ENCODE measurements at places on chromosomes 7 and 10.
A peak's percentile ranks its signal among the peaks of the same experiment; 100 is the strongest.

DNA sequence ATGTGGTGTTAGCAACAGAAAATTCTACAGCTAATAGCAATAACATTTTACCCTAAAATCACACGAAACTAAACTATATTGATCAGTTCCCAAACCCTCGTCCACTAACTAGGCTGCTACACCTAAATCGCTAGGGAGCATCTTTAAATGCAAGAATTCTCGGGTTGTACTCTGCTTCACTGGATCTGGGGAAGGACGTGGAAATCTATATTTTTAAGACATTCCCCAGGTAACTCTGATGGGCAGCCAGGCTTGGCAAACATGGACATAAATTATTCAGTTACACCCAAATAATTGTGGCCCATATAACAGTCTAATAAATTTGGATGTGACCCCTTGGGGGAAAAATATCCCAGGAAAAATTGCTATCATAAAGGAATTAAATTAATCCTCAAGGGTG lies 36.3 kb upstream of the NFE2L3 start:
- DNase-seq: no peak

DNA sequence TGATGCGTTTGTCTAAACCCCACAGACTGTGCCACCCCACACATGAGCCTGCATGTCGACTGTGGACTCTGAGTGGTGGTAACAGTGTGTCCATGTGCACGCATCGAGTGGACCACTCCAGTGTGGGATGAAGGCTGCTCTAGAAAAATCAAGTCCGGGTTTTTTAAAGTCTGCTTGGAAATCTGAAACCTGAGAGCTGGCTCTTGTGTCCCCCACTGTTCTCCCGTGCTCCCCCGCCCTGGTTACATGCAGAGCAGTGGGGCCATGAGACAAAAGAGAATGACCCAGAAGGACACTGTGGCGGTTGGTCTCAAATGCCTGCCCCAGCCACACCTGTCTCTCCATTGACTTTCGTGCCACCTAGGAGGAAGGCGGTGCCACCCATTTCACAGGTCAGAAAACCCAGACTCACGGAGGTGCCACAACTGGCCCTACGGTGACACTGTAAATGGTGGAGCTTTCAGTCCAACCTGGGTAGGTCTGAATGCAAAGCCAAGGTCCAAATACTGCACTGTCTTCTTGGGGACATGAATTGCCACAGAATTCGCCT lies 27.3 kb upstream of the PWWP2B start:
- no peak for DNase-seq

- DNase-seq: no peak
These were observed 82.6 kb upstream of the PCGF5 start for GRCh38 chr10:91137822-91138221.

GRCh38 chr10:79465341-79465740 lies 19.9 kb upstream of the ZCCHC24 start:
- DNase-seq: no peak

DNA sequence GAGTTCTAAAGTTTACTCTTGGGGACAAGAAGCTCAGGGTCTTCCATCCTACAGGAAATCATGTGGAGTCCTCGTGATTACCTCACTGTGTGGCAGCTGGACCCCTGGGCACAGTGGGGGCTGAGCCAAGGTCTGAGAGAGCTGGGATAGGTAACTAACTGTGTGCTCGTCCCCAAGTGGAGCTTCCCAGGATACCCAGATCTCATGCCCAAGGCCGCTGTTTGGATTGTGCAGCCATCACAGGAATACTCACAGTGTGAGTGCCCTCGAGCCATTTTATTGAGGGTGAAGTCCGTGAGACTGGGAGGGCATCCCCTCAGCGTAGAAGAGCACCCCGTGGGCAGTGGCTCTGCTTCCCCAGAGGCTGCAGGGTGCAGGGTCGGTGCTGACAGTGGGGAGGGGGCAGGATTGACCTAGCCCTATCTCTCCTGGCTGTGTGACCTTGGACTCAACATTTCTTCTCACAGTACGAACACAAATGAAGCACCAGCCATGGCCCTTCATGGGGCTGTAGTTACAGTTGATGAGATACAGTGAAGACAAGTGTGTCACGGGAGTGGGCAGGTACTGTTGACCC lies 69.6 kb upstream of the LEP start:
- no peak for DNase-seq

DNA sequence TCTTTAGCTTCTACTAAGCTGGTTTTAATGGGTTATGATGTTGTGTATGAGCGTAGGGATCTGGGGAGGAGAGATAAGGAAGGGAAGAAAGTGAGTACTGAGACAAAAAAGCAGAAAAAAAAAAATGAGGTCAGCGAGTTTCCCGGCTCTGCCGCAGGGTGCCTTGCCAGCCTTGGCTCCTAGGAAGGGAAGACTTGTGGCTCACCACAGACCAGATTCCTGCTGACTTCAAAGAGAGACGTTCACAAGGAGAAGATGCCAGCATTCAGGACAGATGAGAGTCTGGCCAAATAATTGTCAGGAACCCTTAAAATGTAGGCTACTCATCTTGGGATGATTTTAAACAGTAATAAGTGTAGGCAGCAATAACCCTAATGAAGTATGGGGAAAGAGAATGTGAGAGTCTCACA lies 11.4 kb upstream of the FAS start:
- DNase-seq: no peak

- DNase-seq: peak; percentile 39
These were observed 1.0 kb downstream of the BUD31 start for GRCh38 chr7:99409806-99410205.

- no peak for DNase-seq
These were observed 99.9 kb downstream of the CNTNAP2 start for GRCh38 chr7:146216396-146217041.

GRCh38 chr10:109960682-109961081 lies 37.4 kb upstream of the XPNPEP1 start:
- no peak for DNase-seq

GRCh38 chr10:69093933-69094332 lies 6.0 kb downstream of the SRGN start:
- no peak for DNase-seq

DNA sequence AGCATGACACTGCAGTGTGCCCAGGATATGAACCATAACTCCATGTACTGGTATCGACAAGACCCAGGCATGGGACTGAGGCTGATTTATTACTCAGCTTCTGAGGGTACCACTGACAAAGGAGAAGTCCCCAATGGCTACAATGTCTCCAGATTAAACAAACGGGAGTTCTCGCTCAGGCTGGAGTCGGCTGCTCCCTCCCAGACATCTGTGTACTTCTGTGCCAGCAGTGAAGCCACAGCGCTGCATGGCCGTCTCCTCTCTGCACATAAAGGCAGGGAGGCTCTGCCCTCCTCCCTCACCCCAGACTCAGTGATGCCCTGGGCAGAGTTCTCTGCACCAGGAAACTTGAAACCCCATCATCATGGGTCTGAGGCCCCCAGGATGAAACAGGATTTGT lies 70.7 kb upstream of the PRSS58 start:
- no peak for DNase-seq

DNA sequence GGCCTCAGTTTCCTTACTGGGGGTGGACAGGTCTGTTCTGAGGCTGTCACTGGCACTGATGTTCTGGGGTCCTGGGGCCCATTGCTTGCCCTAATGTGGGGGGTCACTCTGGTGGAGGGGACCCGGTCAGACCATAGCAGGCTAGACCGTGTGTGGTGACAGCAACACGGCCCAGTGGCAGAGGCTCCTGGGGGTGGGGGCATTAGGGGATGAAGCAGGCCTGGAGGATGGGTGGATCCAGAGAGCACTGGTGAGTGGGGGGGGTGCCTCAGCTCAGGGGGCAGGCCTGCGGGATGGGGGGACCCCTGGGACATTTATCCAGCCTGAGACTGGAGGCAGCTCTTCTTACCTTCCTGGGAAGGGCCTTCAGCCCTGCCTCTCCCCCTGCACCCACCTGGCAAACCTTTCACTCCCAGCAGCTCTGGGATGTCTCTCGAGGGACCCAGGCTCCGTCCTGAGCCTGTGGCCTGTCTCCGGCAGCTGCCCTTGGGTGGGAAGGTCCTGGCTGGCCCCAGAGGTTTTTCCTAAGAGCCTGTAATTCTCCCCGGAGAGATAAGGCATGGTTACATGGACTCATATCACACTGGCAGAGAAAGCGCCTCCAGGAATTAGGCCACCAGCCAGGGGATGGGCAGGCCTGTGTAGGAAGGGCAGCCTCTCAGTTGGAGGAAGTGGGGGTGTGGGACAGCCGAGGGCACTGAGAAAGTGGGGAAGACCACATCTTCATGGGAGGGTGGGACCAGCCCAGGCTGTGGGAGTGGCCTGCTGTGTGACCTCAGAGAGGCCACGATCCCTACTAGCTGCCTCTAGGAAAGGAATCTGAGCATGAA lies 147.7 kb downstream of the UBE2H start:
- no peak for DNase-seq

DNA sequence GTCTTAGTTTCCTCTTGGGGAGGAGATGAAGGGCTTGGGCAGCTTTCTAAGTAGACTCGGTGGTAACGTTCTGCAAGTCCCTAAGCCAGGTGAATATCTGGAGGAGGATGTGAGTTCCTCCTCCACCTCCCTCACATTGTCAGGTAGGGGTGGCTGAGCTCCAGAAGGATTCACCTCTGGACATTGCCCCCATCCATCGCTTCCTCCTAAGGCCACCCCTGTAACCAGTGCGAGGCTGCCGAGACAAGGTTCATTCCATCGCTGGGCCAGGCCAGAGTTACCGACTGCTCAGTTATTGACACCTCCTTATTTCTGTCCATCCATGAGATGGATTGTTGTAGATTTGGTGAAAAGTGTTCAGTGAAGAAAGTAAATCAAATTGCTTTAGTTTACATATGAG lies 334.1 kb upstream of the KLF6 start:
- DNase-seq: no peak

DNA sequence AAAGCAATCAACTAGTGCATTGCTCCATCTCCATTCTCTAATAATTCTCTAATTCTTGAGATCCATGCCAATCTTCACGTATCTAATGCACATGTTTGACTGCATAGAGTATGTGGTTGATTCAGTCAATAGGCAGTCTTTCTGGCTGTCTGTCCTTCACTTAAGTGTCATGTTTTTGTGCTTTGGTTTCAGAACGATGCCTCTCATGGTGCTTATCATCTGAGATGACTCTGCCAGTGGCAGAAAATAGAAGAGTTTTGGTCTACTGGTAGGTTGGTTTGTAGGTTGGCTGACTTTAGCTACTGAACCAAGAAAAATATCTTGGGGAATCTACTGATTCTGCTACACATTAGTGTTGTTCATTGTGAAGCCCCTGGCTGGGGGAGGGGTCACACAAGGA lies 364.2 kb downstream of the SFMBT2 start:
- no peak for DNase-seq

- DNase-seq: no peak
These were observed 471.2 kb downstream of the PLXNA4 start for GRCh38 chr7:132105096-132105495.

DNA sequence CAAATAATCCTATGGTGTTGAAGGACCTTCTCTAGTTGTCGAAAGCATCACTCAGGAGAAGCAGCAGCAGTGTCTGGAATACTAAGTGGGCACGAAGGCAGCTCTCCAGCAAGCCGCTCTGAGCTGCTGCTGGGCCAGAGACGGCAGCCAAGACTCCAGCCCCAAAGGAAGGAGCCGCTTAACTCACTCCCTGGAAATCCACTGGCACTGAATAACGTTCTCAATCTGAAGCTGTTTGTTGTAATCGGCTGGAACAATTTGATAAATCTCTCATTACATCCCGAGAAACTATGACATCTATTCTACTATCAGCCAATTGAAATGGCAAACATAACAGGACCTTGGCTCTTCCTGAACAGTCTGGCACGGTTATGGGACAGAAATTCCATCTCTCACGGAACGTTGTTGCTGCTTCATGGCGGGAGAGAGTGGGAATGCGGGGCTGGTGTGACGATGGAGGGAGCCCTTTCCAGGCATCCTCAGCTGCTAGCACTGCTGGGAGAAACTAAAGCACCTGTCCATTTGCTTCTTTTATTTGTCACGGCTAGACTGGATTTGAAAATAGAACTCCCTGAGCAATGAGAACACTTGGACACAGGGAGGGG lies 331.5 kb upstream of the RNF32 start:
- DNase-seq: no peak

GRCh38 chr7:133797818-133798520 lies 329.2 kb upstream of the LRGUK start:
- DNase-seq: no peak

- DNase-seq: no peak
These were observed 312.8 kb downstream of the PHTF2 start for GRCh38 chr7:78111386-78111785.

DNA sequence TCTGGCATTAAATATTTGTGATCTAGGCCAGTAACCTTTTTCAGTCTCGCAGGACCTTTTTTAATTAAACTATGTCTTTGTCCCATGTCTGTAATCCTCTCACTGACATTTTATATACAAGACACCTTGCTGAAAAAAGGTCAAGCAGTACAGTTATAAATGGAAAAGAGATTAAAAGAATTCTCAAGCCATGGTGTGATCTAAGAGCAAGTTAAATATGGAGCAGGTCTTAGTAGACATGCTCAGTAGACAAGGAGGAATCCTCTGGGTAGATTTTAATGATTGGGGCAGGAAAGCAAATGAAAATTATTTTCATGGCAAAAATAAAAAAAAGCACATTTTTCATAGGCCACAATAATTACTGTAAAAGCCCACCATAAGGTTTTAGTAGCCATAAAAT lies 203.5 kb downstream of the PPP1R3A start:
- no peak for DNase-seq

DNA sequence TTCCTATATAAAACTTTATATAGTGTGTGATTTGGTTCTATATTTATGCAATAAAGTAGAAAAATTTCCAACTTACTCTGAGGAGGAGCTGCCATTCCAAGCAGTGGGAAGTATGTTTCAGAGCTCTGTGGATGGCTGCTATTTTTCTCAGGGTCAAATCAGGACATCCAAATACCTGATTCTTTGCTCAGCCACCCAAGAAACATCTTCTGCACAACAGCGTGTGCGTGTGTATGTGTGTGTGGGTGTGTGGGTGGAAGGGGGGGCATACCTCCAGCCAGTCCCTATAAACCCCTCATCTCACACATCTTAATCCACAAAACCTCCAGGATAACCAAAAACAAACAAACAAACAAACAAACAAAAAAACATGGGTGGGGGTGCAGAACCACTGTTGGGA lies 66.3 kb upstream of the EMX2 start:
- DNase-seq: no peak

- no peak for DNase-seq
These were observed 30.7 kb downstream of the DUSP5 start for GRCh38 chr10:110528224-110528996.

DNA sequence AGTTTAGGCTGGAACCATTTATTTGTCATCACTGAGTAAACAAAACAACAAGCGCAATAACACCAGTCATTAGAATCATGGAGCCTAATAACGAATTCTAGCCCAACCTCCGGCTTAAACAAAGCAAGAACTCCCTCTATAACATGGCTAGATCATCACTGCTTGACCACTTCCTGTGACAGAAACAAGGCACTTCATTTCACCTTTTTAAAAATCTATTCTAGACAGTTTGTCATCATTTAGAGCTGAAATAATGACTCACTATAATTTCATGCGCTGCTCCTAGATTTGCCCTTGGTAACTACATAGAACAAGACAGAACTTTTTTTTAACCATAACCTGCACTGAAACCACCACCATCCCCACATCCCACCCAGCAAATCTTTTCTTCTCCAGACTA lies 81.3 kb downstream of the OSBPL3 start:
- peak; percentile 20 for DNase-seq

GRCh38 chr10:118965096-118965495 lies 64.4 kb upstream of the NANOS1 start:
- no peak for DNase-seq

Data from CD4-positive, alpha-beta T cell treated with Interleukin-12 subunit alpha and Interleukin-12 subunit beta, for 1 hour (primary cell).